ENCODE measurements at places on chromosomes 4 and X.
A peak's percentile ranks its signal among the peaks of the same experiment; 100 is the strongest.

- no peak for DNase-seq
These were observed 154.9 kb upstream of the PJA1 start for GRCh38 chrX:69320116-69320515.

DNA sequence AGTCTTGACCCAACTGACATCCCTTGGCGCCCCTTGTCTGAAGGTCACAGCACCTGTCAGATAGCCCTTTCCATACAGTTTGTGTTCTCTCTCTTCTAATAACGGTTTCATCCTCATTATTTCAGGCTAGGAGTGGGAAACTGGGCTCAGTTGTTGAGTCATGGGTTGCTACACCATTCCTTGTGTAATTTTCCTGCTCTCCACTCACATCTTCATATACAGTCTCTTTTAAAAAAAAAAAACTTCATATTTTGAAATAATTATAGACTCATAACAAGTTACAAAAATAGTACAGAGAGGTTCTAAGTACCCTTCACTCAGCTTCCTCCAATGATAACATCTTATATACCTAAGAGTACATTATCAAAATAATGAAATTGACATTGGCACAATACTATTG lies 60.2 kb upstream of the GRPR start:
- no peak for DNase-seq

- no peak for DNase-seq
These were observed 11.2 kb downstream of the EPGN start for GRCh38 chr4:74319470-74319869.

GRCh38 chr4:55721651-55722050 lies 85.6 kb upstream of the NMU start:
- no peak for DNase-seq

GRCh38 chrX:22534643-22535042 lies 261.9 kb downstream of the CBLL2 start:
- DNase-seq = peak; percentile 74

GRCh38 chrX:38651625-38652601 lies 90.6 kb downstream of the TSPAN7 start:
- DNase-seq = no peak

DNA sequence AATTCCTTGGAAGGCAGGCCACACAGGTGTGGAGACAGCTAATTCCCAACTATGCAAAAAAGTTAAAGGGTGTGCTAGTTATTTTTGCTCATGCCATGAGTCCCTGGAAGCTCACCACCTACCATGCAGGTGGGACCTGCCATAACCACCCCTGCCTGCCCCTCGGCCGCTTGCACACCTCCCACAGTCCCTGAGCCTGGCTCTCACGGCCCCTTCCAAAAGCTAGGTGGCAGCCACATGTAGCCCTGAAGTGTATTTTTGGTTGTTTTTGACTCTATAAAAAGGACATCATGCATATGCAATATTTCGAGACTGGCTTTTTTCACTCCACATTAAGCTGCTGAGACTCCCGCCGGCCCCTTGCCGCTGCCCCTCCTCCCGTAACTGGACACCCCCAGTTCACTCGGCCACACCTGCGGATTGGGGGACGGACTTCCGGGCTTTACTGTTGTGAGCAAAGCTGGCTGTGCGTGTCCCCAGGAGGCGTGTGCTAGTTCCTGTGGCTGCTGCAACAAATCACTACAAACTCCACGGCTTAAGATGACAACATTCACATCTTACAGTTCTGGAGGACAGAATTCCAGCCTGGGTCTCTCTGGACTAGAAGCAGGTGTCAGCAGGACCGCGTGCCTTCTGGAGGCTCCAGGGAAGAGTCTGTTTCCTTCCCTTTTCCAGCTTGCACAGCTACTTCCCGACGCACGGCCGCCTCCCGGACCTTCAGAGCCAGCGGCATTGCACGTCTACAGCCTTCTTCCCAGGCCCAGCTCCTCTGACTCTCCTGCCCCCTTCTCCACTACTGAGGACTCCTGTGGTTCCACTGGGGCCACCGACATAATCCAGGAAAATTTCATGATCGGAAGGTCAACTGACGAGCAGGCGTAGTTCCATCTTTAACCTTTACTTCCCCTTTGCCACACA lies 24.8 kb downstream of the ZFYVE28 start:
- no peak for DNase-seq

DNA sequence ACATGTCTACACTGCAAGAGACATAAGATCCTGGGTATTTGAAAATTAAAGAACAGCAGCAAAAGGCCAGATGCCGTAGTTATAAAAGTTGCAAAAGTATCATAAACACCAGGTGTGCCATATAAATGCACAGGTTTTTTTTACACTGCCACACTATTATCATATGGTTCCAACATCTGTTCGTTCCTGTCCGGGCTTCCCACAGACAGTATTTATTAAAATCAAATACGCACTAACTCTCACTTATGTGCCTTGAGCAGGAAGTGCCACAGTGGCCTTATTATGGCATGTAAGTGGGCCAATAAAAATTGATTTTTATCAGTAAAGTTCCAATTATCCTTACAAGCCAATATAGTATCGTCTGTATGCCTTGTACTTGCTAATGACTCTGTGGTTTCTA lies 873.2 kb downstream of the RPA4 start:
- no peak for DNase-seq

- no peak for DNase-seq
These were observed at the start of gene TEC for GRCh38 chr4:48268956-48269860. Gene TEC, minus strand, starts transcription at chr4:48269838. Its CDS starts 41,224 bp downstream, at chr4:48228614.

GRCh38 chrX:70289168-70289792 lies 447 bp downstream of the PDZD11 start:
- DNase-seq = no peak

- DNase-seq = no peak
These were observed 509.6 kb downstream of the MID1IP1 start for GRCh38 chrX:39310891-39311290.

DNA sequence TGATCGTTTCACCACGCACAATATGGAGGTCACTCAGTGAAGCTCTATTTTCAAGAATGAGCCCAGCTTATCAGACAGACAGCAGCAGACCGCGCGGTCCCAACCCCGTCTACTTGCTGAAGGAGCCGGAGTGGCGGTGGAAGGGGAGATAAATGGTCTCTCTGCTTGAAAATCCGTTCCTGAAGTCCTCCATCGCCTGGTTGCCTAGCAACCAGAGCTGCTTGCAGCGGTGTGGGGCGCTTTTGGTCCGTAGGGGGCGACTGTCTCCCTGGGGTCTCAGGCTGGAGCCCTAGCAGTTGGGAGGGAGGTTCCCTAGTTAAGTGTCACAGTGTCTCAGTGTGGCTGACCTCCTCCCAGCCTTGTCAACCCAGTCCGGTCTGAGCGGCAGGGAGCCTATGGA lies 8.3 kb upstream of the DLG3 start:
- no peak for DNase-seq

DNA sequence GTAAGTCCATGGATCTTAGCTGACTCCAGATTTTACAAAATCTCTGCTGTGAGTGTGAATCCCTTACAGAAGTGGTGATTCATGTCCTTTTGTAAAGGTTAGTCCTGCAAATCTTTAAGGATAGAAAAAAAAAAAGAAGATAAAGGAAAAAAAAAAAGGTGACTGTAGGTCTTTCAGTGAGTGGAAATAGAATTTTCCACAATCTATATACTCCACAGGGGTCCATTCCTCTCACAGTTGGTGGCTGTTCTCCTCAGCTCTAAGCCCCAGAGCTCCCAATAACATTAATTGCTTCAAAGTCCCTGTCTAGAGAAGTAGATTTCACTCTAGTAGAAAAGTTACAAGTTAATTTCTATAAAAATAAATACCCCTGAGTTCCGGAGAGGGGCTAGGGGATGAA lies 189.1 kb downstream of the NDST4 start:
- DNase-seq = no peak

DNA sequence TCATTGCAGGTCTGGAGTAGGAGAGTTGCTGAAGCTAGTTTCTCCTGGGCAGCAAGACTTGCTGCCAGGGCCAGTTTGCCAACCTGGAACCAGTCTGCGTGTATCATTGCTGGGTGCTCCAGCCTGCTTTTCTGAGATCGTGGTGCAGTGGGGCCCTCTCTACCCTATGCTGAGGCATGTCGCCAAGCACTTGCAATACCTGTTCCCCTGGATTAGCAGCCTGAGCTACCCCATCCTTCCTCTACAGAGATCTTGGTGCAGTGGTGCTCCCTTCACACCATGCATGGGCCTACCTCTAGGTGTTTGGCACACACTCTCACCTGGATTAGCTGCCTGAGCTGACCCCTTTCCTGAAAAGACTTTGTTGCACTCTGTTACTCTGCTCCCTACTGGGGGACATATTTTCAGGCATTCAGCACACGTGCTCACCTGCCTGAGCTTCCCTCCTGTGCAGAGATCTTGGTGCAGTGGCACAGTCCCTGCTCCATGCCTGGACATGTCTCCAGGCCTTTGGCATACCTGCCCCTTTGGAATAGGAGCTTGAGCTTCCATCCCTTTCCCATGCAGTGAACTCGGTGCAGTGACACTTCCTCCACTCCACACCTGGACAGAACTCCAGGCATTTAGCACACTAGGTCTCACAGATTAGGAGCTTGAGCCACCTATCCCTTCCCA lies 133.7 kb upstream of the CXCL13 start:
- no peak for DNase-seq

DNA sequence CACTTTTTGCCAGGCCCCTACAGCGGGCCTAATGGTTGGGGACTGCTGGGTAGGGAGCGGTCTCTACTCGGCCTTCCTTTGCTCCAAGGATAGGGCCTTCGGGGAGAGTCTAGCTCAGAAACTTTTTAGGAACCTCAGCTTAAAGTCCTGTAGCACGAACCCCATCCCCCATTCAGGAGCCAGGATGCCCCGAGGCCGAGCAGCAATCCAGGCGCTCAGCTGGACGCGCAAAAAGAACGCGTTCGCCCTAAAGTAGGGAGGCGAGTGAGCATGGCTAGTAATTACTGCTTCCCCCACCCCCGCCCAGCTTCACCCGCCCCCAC lies 9.7 kb downstream of the POU4F2 start:
- DNase-seq = no peak

GRCh38 chr4:68349279-68349648 lies 626 bp downstream of the YTHDC1 start:
- no peak for DNase-seq

GRCh38 chr4:165150545-165150944 lies 37.9 kb upstream of the TMEM192 start:
- no peak for DNase-seq

GRCh38 chr4:125440814-125441213 lies 126.1 kb downstream of the FAT4 start:
- DNase-seq = no peak

DNA sequence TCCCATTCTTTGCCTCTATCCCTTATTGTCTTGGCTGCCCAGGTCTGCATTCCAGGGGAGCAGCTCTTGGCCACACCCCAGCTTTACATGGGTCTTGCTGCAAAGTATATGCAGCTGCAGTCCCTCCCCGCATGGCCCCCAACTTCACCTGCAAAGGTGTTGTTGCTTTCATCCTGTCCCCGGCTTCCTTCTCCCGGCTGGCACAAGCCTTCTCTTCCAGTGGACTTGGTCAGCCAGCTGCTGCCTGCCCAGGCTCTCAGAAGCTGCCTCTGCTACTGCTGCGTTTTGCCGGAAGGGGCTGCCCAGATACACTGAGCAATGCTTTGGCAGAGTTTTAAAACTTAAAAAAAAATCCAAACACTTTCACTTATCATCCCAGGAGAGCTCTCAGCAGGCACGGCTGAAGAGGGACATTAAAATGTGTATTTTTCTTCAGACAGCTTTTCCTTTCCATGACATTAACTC lies 121.2 kb upstream of the PDLIM3 start:
- DNase-seq = peak; percentile 64

DNA sequence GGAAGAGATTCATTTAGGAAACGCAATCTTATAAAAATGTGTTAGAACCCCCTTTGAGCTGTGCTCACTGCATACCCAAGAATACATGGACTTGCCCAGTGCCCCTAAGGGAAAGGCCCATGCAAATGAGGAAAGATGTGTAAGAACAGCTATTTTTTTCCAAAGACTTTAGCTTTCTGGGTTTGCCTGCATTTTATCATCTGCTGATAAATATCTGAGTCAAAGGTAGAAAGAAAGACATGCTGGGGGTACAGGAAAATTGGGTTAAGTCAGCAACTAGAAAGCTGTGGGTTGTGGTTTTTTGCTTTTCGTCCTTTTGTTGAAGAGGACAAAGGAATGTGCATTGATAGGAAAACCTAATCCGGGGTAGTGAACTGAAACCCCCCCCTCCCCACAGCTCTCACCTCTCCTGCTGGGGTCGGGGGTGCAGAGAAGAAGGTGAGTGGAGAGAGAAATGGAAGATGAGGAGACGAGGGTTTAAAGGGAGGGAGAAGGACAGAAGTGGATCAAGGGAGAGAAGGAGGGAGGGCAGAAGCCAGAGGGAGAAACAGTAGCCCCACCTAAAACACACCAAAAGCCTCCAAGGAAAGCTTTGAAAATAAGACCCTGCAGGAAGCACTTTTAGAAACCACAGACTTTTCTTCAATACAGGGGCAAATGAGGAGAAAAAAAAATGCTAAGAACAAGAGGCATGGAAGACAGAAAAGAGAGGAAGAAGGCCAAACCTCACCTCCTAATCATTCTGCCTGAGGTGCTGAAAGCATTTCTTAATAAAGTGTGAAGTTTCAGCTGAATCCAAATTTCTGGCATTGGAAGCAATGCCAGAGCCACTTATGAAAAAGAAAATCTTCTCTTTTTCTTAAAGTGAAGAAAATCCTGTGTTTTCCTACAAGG lies 49.3 kb downstream of the KDR start:
- DNase-seq = no peak

DNA sequence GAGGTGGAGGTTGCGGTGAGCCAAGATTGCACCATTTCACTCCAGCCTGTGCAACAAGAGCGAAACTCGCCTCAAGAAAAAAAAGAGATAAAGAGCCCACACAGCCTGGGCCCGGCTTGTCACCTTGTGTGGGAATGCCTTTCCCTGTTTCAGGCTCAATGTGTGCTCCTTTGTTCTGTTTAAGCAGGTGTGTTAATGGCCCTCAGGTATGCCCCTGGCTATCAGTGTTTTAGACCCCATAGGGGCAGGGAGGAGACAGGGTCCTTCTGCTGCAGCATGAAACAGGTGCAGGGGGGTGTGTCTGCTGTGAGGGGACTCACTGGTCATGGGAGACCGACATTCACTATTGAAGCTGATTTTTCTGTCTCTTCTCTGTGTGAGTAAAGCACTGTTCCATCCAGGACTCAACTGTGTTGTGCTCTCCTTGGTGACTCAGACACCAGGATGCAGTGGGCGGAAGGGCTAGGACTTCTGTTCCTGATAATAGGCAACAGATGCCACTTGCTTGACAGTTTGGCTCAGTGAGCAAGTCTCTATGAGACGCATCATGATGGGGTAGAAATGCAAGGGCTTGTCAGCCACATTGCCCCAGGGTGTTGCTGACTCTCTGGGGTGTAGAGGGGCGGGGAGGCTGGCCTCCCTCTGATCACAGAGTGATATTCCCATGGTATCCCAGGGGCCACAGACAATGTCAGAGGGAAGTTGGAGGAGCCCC lies 15.6 kb upstream of the LAP3 start:
- DNase-seq = peak; percentile 49

DNA sequence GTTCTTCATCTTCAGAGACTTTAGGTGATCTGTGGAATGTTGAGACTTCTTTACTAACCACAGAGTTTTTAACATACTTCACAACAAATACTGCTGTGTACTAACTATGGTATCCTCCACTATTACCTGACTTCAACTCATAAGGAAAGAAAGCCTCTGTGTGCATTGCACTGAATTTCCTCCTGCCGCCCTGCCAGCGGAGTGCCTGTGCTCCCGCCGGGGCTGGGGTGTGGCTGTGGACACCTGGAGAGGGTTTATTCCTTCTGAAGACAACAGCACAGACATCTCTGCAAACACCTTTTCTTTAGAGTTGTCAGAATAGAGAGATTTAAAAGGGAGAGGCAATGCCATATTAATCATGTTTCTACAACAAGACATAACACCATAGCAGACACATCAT lies 63.3 kb downstream of the FAT1 start:
- DNase-seq = no peak

Measured in stromal cell of bone marrow (primary cell).